Karpas-422 (cell line): ENCODE measurements at places on chromosomes 7 and 10.

DNA sequence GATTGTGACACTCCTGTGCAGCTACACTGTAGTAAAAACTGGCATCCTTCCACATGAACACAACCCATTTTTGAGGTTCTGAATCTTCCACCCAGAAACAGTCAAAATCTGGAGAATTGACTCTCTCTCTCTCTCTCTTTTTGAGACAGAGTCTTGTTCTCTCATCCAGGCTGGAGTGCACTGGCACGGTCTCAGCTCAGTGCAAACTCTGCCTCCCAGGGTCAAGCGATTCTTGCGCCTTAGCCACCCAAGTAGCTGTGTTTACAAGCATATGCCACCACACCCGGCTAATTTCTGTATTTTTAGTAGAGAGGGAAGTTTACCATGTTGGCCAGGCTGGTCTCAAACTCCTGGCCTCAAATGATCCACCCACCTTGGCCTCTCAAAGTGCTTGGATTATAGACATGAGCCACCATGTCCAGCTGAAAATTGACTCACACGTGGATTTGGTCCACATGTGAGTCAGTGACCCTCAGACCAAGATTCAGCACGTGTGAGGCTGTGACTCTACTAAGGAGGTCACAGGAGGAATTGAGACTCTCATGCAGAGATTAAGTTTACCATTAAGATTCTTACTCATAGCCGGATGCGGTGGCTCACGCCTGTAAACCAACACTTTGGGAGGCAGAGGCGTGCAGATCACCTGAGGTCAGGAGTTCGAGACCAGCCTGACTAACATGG, 12.1 kb upstream of the ZNF107 start:
- no peak overlapping the region for H3K27ac ChIP-seq
- no peak overlapping the region for H3K4me3 ChIP-seq
- H3K27me3 ChIP-seq: no peaks in the 10 kb centered on the region
- peak; percentile 31 for DNase-seq
- no peaks in the 10 kb centered on the region for H3K4me1 ChIP-seq
- no peaks in the 10 kb centered on the region for H3K36me3 ChIP-seq

DNA sequence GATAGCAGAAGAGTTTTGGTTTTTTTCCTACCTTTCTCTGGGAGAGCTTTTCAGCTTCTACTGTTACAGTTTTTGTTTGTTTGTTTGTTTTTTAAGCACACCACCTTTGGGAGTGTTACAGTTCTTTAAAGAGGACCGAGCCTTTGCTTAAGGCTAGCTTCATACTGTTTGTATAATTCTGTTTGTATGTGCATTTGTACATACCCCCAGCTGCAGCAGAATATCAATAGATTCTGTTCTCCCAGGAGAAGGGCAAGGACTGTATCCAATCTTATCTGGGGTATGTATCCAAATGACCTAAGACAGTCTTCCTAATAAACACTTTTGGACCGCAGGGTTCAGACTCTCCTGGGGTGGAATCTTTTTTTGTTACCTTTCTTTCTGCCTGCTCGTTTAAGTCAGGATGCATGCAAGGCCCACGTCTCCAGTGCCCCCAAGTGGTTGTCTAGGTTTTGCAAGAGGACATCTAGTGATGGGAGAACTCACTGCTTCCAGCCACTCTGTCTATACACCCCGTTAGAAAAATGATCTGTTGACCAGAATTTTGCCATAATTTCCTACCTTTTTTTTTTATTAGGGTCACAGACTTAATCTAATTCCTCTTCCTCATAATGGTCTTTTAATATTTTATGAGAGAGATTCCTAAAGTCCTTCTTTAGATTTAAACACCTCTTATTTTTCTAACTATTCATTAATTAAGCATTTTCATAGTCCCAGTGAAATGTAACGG, 23.9 kb downstream of the NRF1 start:
- peak; percentile 90 for DNase-seq
- peak overlapping the region; percentile 23; the same call in 1 of the 2 replicates for H3K27ac ChIP-seq
- H3K4me3 ChIP-seq: no peak overlapping the region
- peaks cover 3% of the 10 kb centered on the region for H3K36me3 ChIP-seq
- H3K4me1 ChIP-seq: peaks cover 15% of the 10 kb centered on the region
- H3K27me3 ChIP-seq: no peaks in the 10 kb centered on the region

GRCh38 chr10:37760817-37761216, 96.6 kb downstream of the ZNF248 start:
- no peaks in the 10 kb centered on the region for H3K36me3 ChIP-seq
- no peaks in the 10 kb centered on the region for H3K4me1 ChIP-seq
- H3K27me3 ChIP-seq: no peaks in the 10 kb centered on the region

- no peak for DNase-seq
- no peaks in the 10 kb centered on the region for H3K27me3 ChIP-seq
- H3K4me1 ChIP-seq: no peaks in the 10 kb centered on the region
- no peak overlapping the region for H3K4me3 ChIP-seq
Observed at GRCh38 chr7:3657206-3657605, 356.2 kb downstream of the SDK1 start.

DNA sequence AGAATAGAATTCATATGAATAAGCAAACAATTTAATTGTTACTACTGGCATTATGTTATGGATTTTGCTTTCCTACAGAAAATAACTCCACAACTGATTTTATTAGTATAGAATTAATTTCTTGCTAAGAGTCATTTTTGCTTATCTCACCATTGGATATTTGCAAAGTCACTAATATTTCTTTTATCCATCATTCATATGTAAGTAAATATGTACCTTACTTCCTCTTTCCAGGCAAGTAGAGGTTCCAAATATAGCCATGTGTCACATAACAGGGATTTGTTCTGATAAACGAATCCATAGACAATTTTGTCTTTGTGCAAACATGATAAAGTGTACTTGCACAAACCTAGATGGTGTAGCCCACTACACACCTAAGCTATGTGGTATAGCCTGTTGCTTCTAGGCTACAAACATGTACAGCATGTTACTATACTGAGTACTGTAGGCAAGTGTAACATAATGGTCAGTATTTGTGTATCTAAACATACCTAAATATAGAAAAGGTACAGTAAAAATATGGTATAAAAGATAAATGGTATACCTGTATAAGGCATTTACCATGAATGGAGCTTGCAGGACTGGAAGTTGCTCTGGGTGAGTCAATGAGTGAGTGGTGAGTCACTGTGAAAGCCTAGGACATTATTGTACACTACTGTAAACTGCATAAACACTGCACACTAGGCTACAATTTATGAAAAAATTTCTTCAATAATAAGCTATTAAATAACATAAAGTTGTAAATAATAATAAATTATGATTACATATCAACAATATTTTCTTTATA, 18.3 kb downstream of the KLLN start:
- no peak for DNase-seq
- H3K27me3 ChIP-seq: no peaks in the 10 kb centered on the region
- no peaks in the 10 kb centered on the region for H3K4me1 ChIP-seq
- no peak overlapping the region for H3K27ac ChIP-seq
- H3K4me3 ChIP-seq: no peak overlapping the region

DNA sequence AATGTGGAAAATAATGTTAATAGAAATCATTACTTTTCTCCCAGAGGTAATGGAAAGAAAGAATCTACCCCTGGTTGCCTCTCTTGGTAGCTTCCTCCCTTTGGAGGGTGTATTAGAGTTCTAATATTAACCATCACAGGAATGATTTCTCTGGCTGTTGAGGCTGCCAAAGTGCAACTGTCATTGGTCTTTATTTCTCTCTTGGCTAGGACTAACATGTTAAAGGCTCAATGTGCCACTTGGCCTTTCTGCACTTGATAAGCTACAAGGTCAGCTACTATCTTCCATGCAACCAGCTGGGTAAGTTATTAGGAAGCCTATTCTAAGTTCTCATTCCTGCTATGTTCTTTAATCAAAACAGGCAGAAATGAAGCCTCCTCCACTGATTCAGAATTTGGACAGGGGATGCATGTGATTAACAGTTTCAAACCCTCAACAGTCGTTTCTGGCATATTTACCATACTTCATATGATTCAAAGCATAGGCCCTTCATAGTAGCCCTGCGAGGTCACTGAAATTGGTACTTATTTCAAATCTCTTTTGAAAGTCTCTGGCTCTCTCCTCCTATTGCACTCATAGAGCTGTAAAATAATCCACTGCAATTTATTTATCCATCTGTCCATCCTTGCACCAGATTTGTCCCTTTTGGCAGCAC, 645.0 kb downstream of the SORCS1 start:
- no peak overlapping the region for H3K27ac ChIP-seq
- H3K4me1 ChIP-seq: no peaks in the 10 kb centered on the region
- no peaks in the 10 kb centered on the region for H3K36me3 ChIP-seq
- no peak for DNase-seq
- no peaks in the 10 kb centered on the region for H3K27me3 ChIP-seq

GRCh38 chr7:43078794-43079193, 33.7 kb upstream of the HECW1 start:
- DNase-seq: no peak
- H3K4me3 ChIP-seq: no peak overlapping the region
- H3K4me1 ChIP-seq: no peaks in the 10 kb centered on the region
- no peak overlapping the region for H3K27ac ChIP-seq
- no peaks in the 10 kb centered on the region for H3K36me3 ChIP-seq

DNA sequence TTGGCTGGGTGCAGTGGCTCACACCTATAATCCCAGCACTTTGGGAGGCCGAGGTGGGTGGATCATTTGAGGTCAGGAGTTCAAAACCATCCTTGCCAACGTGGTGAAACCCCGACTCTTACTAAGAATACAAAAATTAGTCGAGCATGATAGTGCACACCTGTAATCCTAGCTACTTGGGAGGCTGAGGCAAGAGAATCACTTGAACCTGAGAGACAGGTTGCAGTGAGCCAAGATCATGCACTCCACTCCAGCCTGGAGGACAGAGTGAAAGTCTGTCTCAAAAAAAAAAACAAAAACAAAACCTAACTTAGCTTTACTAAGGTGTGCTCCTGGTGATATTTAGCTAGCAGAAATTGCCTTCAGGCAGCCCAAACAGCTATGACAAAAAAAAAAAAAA, 24.3 kb upstream of the VDAC2 start:
- no peak overlapping the region for H3K27ac ChIP-seq
- no peaks in the 10 kb centered on the region for H3K27me3 ChIP-seq
- no peaks in the 10 kb centered on the region for H3K36me3 ChIP-seq
- DNase-seq: peak; percentile 35

DNA sequence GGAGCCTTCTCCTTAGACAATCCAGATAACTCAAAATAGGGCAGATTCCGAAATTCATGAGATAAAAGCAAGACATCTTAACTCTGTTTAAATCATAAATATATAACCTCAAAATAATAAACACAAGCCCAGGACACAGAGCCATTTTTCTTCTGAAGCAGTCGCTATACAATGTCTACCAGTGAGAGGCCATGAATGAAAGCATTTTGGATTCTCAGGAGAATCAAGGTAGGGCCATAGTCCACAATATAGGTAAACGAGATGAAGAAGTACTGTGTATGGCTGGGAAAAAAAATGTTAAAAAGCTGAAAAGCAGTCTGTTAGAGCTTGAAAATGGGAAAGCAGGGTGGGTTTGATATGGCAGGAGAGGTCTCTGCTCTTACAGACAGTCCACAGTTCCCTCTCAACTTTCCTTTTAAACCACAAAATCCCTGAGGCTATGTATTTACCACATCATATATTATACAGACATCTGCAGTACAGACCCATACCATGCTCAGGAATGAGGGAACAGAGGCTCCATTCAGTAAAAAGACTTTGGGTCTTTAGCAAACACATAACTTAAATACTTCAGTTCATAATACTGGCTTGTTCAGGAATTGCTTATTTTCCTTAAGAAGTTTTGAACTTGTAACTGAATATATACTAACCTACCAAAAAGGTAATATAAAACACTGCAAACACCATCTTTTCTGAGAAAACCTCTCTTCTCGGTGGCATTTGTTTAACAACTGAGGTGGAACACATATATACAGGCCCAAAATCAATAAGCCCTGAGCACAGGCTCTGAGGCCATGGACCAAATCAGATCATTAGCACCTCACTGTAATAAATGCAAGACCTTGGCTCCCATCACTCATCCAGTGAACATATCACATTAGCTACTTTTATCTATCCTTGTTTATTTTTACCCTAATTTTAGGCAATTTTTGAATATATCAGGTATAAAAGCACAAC, 109.3 kb downstream of the SORBS1 start:
- H3K4me1 ChIP-seq: no peaks in the 10 kb centered on the region
- no peaks in the 10 kb centered on the region for H3K27me3 ChIP-seq
- no peak overlapping the region for H3K27ac ChIP-seq
- H3K36me3 ChIP-seq: no peaks in the 10 kb centered on the region

DNA sequence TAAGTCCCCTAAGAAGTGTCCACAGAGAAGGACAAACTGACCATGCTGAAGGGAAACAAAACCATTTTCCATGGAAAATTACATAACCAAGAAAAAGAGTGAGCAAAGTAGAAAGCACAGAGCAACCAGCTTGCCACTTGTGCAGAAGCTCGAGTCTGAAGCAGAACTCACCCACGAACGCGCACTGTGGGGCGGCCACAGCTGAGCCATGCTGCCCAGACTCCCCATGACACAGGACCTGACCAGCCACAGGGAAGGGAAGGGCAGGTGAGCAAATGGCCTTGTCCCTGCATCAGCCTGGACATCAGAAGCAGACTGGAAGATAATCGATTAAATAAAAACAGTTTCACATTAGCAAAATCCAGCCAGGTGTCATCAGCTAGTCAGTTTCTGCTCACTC, 95.7 kb downstream of the TCERG1L start:
- no peaks in the 10 kb centered on the region for H3K36me3 ChIP-seq
- H3K27ac ChIP-seq: no peak overlapping the region
- no peaks in the 10 kb centered on the region for H3K27me3 ChIP-seq

DNA sequence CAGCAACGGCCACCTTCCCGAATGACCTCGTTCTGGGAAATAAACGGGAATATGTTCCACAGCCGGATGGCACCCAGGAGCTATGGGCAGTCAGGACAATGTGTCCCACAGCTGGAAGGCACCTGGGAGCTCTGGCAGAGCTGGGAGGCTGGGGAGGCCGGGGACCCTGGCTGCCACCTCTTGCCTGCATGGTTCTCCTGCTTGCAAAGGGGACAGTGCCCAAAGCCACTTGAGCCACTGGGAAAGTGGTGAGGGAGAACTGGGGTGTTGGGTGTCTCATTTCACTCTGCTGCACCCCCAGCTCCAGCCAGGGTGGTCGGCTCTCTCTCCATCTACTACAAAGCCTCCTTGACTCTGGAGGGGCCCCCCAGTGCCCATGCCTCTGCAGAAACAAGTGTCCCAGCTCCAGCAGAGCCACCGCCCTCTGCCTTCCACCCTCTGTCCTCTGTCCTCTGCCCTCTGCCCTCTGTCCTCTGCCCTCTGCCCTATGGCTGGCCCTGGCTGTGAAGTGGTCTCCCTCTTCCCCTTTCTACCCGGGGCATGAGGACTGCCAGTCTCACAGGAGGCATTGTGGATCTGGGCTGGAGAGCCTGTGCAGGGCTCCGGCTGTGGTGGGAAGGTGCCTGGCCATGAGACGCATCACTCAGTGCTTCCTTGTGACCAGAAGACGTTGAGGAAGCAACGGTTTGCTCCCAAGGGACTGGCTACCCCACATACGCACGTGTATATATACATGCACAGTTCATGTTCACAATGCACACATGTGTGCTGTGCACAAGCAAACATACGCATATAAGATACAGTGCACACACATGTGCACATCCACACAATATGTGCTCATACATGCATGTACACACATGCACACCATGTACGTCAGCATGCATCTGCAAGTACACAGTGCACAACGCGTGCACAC, 21.5 kb upstream of the INPP5A start:
- H3K27ac ChIP-seq: no peak overlapping the region
- no peaks in the 10 kb centered on the region for H3K27me3 ChIP-seq
- no peaks in the 10 kb centered on the region for H3K36me3 ChIP-seq
- H3K4me3 ChIP-seq: peak overlapping the region; percentile 23; the same call in 1 of the 2 replicates
- peaks cover 37% of the 10 kb centered on the region for H3K4me1 ChIP-seq
- no peak for DNase-seq
